ENCODE measurements at places on chromosomes 12 and 14.

- DNase-seq: no peak
Measured at GRCh38 chr12:56143217-56143616, 9.2 kb upstream of the MYL6B start.

GRCh38 chr14:75011356-75011994, 8.8 kb downstream of the EIF2B2 start:
- DNase-seq: peak; percentile 59

DNA sequence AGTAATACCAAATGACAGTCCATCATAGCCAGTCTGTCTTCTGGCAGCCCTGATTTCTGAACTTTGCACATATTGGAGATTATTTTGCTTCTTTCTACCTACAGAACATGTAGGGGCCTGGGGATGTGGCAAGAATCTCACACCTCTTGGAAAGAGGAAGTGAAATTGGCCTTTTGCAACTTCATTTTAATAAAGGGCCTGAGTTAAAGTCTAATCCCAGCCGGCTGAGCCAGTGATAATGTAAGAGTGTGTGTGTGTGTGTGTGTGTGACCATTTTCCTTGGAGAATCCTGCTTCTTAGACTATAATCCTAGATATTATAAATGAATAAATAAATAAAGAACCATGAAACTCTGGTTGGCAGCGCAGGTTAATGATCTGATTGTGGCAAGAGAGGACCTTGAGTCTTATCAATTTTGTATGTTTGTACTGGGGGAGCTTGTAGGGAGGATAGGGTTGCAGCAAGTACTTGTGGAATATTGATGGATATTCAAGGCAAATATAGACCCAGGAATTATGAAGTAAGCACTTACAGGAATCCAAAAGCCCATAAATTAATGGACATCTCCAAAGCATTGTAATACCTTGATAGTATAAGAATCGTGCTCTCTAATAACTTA, 233.2 kb upstream of the AMIGO2 start:
- DNase-seq: no peak

DNA sequence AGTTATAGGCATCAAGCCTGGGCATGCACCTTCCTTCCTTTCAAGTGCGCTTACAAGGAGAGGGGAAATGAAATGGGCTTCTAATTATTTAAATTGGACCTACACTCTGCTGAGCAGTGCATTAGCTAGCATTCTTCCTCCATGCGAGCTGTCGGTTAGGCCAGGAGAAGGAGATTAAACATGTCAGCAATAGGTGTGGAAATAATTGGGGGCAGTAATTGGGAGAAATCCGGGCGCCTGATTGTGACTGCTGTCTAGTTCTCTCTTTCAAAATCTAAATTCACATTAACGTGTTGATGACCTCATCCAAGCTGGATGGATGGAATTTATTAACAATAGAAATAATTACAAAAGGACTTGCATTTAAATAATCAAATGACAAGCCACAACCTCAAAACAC, 86.2 kb upstream of the SEL1L start:
- no peak for DNase-seq

DNA sequence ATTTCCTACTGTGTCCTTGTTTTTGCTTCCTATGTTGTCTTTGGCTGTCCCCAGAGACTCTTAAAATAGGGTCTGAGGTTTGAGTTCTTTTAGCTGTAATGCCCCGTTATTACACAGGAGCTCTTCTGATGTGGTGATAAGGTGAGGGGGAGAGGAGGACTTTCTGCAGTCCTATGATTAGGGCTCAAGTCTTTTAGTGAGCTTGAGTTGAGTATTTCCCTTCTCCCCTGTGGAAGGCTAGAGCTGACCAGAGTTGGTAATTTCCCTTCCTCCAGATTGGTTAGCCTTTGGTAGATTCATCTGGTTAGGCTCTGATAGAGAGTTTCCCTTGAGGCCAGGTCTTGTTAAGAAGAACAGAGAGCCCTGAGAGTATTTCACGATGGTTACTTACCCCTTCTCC, 4.3 kb upstream of the HIF1A start:
- no peak for DNase-seq

- peak; percentile 52 for DNase-seq
Measured at GRCh38 chr14:74941676-74942097, 13.7 kb downstream of the PGF start.

GRCh38 chr14:19754172-19754571, 10.8 kb downstream of the OR4Q3 start:
- no peak for DNase-seq

DNA sequence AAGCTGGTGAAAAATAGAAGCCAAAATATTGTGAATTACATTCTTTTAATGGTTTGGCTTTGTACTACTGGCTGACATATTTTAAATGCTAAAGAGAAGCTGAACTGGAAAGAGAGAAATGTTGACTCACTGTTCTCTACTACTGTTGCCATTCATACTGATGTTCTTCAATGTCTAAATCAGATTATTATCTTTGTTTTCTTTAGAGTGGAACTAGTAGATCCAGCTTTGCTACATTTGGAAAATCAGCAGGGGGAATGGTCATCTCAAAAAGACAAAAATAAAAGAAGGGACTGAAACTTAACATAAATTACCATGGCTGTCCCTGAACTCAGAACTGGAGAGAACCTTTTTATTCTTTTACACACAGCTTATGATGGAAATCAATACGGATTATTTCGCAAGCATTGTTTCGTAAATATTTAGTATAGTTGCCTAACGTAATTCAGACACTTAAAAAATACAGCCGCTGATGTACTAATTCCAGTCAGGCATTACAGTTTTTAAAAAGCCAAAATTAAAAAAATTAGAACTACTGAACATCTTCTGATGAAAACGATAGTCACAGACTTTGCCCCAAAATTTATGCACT, 76.3 kb upstream of the OTX2 start:
- DNase-seq: no peak

DNA sequence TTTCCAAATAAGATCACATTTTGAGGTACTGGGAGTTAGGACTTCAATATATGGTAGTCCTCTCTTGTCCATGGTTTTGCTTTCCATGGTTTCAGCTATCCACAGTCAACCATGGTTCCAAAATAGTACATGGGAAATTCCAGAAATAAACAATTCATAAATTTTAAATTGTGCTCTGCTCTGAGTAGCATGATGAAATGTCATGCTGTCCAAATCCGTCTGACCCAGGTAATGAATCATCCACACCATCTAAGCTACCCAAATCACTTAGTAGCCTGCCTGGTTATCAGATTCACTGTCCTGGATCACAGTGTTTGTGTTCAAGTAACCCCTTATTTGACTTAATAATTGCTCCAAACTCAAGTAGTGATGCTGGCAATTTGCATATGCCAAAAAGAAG, 197.9 kb downstream of the TMTC3 start:
- no peak for DNase-seq

GRCh38 chr12:55707219-55707671, 459 bp downstream of the ITGA7 start:
- DNase-seq: no peak

GRCh38 chr12:64997858-64998257, 123.2 kb downstream of the WIF1 start:
- DNase-seq: no peak

- DNase-seq: no peak
Measured at GRCh38 chr14:104458845-104459244, 120.7 kb upstream of the C14orf180 start.

DNA sequence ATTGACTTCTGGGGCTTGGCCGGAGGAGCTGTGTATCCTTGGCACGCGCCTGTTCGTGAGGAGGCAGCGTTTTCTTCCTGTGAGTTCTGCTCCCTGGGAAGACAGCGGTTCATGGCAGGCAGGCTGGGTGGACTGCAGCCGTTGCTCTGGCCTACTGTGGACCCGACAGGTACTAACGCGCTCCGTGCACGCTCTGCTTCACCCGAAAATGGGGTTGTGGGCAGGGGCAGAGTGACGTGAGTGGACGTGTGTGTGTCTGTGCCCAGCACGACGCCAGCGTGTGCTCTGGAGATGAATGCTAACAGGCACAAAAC, 179.1 kb downstream of the KIF26A start:
- no peak for DNase-seq

- peak; percentile 48 for DNase-seq
Measured at GRCh38 chr12:123808167-123808566, 46.1 kb downstream of the DNAH10 start.

- no peak for DNase-seq
Measured at GRCh38 chr12:102888511-102888910, 28.5 kb downstream of the PAH start.

DNA sequence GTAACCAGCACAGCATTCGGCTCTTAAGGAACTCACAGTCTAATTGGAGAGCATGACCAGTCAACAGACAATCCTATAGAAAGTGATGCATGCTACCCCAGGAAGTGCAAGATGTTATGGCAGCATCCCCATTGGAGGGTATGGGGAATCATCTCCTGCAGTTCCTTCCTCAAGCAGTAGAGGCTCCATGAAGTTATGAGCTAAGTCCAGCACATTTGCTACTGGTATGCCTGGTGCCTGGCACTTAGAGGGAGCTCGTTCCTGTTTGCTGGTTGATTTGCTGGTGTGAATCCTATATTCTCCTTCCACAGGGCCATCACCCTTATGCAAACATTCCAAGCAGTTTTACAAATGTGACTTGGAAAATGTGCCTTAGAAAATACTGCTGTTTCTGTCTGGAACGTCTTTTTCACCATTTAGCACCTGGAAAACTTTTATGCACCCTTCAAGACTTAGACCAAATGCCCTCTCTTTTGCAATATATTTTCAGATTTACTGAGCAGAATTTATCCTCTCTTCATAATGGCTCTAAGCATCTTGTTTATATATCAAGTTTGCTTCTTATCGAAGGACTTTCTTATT, 136.1 kb upstream of the WSCD2 start:
- peak; percentile 25 for DNase-seq

- DNase-seq: no peak
Measured at GRCh38 chr14:22333422-22334274, 255.4 kb downstream of the DAD1 start.

DNA sequence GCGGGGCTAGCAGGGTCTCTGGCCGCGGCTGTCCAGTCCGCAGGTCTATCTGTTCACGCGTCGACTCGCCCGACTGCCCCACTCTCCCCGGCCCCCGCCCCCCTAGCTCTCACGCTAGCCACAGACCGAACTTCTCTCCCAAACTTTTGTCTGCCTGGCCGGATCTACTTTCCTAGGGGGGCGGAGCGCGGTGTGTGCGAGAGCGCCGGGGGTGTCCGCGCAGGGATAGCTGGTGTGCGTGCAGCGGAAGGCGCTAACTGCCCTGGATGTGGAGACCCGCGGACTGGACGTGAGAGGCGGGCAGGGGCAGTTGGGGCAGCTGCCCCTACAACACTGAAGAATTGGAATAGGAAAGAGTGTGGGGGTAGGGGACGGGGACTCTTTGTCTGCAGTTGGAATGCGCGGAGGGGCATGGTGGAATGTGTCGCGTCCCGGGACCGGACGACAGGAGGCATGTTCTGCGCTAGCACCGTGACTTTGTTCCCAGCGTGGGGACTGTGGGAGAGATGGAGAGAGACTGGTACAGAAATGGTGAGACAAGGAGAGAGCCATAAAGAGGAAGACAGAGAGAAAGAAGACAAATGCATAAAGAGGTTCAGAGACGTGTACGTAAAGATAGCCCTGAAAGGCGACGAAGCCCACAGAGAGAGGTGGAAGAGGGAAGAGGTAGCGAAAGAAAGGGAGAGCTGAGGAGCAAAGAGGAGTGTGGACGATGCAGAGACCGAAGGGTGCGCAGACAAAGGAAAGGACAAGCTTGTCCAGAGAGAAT, at the start of gene AJUBA:
Gene AJUBA, minus strand, starts transcription at position 75 of the 769 bp plus-strand sequence. CDS start 285 bp downstream, outside the sequence.
- DNase-seq: peak; percentile 98

DNA sequence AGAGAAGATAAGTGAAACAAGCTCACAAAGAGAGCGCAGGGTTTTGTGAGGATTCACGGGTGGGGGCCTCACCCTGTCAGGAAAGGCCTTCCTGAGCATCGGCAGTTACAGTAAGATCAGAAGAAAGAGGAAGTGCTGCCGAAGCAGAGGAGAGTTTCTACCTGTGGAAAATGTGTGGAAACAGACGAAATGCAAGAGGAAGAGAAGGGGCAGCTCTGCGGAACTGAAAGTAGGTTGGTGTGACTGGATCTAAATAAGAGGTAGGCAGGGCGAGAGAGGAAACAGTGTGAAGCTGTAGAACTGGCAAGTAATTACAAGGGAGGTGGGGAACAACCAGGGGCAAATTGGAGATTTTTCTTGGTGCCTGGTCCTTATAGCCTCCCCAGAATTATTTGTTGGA, 2.6 kb downstream of the GPR68 start:
- no peak for DNase-seq

DNA sequence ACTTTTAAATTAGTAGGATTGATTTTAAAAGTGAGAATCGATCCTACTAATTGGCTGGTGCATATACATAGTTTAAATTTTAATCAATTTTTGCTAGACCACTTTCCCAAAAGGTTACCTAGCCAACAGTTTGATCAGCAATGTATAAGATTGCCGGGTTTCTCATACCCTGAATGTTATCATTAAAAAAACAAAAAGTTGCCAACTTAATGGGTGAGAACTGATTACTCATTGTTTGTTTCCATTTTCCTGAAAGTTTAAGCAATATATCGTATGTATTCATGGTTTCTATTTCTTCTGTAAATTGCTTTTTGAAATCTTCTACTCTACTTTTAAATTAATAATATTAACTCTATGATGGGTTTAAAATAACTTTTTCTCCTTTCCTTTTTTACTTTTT, 4.4 kb upstream of the MYBPC1 start:
- no peak for DNase-seq

DNA sequence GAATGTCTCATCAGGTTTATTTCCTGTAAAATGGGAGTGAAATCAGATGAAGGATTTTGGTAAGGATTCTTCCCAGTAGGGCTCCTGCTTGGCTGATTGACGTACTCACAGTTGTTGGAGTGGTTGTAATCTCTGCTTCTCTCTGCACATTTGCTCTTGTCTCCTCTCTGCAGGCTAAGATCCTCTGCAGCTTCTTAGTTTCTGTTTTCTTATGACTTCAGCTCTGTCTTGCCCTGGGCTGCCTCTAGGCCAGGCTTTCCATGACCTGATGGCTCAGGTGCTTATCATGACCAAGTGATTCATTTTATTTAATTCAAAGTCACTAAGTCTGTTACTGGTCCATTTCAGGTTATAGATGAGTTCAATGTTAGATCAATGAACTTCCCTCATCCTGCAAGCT, 394.5 kb upstream of the DDHD1 start:
- DNase-seq: no peak

DNA sequence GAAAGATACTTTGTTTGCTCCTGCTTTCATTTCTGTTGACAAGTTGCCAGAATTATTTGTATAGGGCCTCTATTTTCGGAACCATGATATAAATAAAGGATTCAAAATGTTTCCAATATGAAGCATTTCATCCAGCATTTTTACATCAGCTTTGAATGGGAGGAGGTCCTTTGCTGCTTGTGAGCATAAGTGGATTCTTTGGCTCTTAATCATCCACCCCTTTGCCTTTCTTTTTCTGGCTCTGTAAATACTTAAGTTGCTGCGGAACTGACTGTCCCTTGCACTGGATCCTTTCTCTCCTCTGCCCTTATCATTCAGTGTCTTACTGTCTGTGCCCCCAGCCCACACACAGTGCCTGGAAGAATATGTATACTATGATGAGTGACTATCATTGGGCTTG, 357.3 kb upstream of the RGS6 start:
- peak; percentile 92 for DNase-seq

DNA sequence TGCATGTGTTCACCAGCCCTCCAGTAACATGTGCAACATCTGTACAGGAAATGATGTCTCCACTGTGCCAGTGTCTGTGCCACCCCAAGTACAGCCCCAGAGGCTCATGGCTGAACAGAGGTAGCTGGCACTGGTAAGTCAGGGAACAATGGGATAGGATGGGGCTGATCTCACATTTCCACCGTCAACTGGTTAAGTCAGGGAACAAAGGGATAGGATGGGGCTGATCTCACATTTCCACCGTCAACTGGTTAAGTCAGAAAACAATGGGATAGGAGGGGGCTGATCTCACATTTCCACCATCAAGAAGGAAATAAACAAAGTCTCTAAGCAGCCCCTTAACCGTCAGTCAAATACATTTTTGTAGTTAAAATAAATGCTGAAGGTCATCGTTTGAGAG, 246.6 kb downstream of the TMEM132D start:
- no peak for DNase-seq

Data from fibroblast of skin of scalp (primary cell).